ENCODE measurements at places on chromosomes 2 and 18.

DNA sequence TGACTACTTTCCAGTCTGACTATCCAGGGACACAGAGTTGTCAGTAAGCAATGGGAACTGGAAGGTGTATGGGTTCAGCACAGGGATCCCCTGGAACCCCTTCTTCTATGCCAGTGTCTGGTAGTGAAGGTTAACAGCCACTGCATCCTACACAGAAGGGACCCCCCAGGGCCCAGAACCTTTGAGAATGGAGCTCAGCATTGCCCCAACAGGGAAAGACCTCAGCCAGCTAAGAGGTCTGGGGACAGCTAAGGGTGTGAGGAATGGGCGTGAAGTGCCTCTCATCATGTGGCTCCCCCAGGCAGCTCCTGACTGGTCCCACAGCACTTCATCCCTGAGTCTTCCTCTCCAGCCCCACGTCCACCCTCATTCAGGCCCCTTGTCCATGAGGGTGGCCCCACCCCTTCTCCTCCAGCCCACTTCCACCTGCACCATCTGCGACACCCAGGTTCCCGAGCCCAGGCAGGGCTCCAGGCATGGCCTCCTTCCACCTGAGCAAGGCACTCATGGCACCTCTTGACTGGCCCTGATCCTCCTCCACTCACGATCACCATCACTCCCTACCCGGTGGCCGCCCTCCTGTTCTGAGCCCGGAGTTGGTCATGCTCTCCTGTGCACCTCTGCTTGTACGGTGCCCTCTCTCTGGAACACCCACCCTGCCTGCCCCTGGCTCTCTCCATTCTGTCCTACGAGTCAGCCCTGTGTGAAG lies 77.1 kb downstream of the SFXN5 start:
- no peak for DNase-seq

DNA sequence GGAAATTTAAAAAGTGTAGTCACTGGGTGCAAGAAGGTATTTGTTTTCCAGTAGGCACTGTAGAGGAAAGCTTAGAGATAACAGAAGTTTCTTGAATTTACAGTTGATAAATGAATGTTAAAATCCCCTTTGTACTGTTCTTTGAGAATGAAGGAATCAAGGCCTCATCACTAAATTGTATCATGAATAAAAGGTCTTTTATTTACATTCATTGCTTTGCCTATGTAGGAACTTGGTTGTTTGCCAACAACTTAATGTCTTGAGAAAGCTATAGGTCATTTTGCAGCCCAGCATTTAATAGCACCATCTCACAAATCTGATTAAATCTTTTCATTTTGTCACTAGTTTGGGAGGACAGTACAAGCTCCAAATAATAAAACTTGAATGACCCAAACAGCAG lies 213.9 kb upstream of the ITGA4 start:
- no peak for DNase-seq

DNA sequence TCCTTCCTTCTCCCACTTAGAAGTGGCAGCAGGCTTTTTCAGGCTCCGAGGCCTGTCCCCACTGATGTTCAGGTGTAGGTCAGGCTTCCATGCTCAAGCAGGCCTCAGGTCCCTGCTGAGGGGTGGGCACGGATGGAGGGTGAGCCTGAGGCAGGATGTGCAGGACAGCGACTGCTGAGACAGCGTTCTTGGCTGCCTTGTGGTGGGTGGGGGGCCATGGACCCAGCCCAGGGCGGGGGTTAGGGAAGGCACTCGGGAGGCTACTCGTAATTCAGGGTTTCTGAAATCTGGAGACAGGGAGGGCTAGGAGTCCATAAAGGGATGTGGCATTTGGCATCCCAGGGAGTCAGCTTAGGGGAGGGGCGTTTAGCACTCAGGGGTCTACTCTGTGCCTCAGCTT lies 30.3 kb downstream of the COLEC11 start:
- no peak for DNase-seq

DNA sequence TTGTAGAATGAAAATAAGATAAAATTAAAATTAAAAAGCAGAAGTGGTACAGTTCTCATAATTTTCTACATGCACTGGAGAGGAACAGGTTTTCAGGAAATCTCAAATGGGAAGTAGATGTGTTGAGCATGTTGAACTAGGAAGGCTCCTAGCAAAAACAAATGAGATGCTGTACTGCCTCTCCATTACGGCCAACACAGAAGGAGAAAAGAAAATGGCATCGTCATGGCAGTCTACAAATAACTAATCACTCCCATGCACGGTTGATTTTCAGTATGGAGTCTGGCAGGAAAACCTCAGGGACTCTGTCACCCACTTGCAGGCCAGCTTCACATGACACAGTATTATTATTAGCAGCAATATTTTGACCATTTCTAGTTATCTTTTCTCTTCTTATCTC lies 278.7 kb downstream of the NRXN1 start:
- no peak for DNase-seq

- no peak for DNase-seq
Observed at GRCh38 chr2:227038550-227039189, 125.3 kb downstream of the COL4A4 start.

GRCh38 chr2:76678383-76679024 lies 843.7 kb downstream of the LRRTM4 start:
- DNase-seq: no peak

DNA sequence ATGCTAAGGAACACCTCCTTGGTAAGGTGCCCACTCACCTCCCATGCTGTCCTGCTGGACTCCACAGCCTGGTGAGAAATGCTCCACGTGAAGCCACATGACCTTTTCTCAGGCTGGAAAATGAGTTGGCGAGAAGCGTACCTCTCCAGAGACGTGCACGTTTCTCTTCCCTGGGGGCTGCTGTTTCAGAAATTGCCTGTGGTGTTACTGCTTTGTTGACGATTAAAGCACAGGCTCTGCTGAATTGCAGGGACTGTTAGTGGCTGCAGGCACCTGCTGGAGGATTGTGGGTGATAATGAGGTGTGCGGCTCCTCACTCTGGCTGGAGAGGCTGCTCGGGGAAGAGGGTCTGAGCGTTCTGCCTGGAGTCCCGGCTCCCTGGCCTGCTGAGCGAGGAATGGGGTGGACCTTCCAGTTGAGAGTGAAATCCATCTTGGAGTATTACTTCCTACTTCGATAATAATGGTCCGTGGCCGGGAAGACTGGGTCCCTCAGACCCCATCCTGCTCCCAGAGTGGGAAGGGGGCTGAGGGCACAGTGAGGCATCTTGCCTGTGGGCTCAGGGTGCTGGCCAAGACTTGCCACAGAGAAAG lies 199.3 kb upstream of the HDAC4 start:
- DNase-seq: no peak

- no peak for DNase-seq
Observed at GRCh38 chr2:1997409-1997808, 253.1 kb upstream of the PXDN start.

GRCh38 chr2:170843656-170844055 lies 27.0 kb downstream of the GAD1 start:
- DNase-seq: no peak

- no peak for DNase-seq
Observed at GRCh38 chr2:121804340-121804739, 48.9 kb downstream of the TSN start.

GRCh38 chr2:19653509-19653908 lies 248.3 kb downstream of the TTC32 start:
- DNase-seq: no peak

DNA sequence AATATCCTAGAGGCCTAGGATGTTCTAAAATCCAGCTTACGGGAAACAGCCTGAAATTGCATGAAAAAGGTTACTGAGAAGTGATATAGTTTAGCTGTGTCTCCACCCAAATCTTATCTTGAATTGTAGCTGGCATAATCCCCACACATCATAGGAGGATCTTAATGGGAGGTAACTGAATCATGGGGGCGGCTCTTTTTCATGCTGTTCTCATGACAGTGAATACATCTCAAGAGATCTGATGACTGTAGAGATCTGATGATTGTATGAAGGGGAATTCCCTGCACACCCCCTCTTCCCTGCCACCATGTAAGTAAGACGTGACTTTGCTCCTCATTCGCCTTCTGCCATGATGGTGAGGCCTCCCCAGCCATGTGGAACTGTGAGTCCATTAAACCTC lies 385.6 kb upstream of the ID2 start:
- DNase-seq: no peak

GRCh38 chr2:86372641-86373502 lies 35.4 kb upstream of the REEP1 start:
- DNase-seq: no peak

DNA sequence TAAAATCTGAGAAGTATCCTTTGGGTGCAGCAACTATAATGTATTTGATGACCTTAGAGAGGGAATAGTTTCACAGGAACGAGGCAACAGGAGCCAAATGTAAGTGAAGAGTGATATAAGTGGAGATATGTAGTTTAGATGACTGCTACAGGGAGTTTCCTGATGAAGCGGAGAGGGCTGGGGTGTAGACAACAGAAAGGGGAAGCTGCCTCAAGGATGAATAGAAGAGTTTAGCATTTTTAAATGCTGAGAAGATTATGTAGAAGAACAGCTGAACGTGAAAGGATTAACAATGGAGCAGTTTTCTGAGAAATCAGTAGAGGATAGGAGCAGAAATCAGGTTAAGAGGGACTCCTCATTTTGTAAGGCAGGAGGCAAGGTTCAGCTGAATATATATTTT lies 133.3 kb downstream of the LCLAT1 start:
- DNase-seq: no peak

DNA sequence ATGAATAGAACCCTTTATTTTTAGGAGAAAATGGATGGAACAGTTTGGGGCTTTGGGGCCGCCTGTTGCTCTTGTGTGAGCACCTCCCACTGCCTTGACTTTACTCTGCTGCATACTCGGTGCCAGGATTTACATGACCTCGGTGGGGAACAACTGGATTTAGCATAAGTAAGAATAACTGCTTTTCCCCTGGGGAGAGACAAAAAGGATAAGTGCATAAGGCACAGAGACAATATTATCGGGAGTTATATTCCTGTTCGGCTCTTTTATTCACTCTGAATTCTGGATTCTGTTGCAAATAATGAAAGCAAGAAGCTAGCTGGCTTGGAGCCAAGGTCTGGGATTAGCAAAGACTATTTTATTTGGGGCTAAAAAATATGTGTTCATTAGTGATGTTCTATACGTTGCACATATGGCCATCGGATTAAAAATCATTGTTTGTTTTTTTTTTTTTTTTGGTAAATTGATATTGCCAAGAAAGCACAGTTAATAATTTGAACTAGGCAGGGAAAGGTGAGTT lies 69.8 kb downstream of the CYBRD1 start:
- no peak for DNase-seq

DNA sequence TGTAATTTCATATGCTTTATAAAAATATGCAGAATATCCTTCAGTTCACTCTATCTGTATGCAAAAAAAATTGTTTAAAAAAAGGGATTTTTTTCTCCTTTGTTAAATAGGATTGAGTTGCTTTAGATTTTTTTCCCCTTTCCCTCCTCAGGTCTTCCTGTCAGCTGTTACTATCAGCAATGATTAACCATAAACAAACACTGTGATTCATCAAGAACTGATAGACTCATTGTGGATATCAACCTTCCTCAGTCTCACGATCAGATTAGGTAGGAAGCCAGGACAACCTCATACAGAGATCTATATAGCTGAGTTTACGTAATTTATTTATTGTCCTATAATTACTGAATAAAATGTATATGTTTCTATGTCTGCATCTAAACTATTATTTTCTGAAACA lies 2136.2 kb upstream of the CELF4 start:
- DNase-seq: no peak

DNA sequence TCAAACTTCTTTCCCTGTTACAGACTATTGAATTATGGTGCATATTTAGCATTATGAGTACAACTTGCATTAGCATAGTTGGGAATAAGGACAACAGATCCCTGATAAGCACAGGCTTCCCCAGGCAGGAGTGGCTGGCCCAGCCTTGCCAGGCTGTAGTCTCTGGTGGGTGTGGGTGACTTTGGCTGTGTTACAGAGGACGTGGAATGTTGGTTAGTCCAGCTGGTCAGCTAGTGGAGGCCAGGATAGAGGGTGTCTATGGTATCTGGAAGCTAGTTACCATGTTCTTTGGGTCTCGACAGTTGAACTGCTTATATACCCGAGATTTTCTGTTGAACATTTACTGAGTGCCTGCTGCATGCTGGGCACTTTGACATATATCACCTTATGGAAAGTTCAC lies 4.7 kb downstream of the SH3RF3 start:
- no peak for DNase-seq

DNA sequence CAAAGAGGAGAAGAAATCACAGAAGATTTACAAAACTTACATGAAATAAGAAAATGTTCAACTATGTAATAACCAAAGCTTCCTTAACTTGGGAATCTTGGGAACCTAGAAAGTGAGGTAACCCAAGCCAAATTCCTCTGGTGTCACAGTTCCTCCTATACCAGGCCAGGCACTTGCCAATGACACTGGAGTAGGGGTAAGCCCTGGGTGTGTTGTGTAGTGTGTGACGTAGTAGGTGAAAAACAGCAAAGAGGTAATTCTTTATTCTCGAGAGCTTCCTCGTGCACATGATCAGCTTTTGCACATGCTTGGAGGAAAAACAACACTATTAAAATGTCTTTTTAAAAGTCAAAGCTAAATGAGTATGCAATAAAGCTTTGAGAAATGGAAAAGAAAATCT lies 118.0 kb downstream of the METTL8 start:
- no peak for DNase-seq

DNA sequence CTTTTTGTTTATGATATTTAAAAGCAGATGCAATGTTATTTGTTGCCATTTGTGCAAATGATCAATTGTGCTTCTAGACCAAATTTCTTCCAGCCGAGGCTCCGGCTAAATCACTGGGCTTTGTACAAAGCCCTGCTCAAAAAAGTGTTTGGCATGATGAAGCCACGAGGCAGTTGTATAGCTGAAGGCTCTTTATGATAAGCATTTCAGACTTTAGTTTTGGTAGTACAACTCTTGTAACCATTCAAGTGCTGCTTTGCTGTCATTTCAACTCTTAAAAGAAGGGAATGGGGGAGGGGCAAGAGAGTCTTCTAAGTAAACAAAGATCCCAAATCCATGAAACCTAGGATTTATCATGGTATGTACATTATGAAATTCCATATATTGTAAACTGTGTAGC lies 3.3 kb upstream of the ZNF532 start:
- no peak for DNase-seq

GRCh38 chr2:64469261-64469660 lies 15.3 kb downstream of the LGALSL start:
- DNase-seq: no peak

- no peak for DNase-seq
Observed at GRCh38 chr18:44080054-44080453, 600.6 kb upstream of the SETBP1 start.

GRCh38 chr2:100800915-100801314 lies 19.0 kb upstream of the NPAS2 start:
- no peak for DNase-seq

DNA sequence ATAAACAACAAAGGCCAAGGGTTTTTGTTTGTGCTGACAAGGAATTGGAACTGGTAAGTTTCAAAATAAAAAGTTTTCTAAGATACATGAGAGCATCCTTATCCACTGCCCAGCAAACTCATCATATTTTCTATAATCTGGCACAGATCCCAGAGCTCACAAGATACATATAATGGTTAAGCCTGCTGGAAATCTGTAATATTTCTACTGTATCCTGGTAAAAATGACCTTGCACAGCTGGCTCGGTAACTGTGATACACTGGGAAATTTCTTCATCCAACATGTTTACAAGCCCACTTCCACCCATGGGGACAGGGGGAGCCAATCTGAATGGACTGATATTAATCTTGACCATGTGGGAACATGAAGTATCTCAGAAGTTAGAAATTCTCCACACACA lies 425.4 kb upstream of the MMADHC start:
- no peak for DNase-seq

- no peak for DNase-seq
Observed at GRCh38 chr2:210559182-210559581, 2.8 kb downstream of the CPS1 start.

- DNase-seq: no peak
Observed at GRCh38 chr2:207008105-207008990, 69.0 kb downstream of the CPO start.

- no peak for DNase-seq
Observed at GRCh38 chr18:76142611-76143010, 352.4 kb downstream of the ZNF516 start.

Measured in D721Med (cell line).